GM19239 (cell line): ENCODE measurements at places on chromosomes 4 and X.

DNA sequence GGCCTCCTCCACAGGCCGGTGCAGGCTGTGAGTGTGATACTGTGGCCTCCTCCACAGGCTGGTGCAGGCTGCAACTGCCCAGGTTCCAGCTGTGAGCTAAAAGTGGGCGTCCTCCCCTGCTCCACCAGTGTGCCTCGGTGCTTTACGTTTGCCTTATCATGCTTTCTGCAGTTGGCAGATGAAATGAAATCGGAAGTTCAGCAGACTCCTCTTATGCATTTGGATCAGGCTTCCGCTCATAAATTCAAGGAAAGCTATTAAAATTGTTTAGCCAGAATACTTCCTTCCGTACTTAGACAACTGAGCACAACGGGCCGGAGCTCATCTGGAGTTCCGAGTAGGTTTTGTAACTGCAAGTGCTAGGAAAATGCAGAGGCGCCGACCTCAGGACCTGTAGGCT lies 12.0 kb downstream of the CYP4V2 start:
- no peak for DNase-seq

DNA sequence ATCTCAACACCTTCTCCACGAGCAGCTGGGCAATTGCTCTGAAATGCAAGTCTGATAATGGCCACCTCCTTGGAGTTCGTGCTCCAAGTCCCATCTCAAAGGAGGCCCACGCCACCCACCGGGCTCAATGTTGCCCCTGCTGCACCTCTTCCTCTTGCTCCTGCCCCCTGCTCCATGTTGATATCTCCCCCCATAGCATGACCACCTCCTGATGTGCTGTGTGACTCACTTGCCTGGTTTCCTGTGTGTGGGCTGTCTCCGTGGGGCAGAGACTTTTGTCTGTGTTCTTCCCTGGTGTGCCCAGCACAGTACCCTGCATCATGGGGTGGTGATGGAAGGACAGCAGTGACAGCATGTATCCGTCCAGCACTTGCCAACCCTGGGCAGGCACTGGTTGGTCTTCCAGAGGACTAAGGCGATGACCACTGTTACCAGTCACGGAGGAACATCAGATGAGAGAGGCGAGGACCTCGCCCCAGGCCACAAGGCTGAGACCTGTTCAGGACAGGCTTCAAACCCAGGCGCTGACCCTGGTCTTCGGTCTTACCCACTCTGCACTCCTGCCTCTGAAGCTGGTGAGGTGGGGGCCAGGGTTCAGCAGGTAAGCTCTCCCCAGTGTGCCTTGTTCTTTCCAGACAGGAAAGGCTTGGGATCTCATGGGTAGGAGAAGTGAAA lies 104.6 kb upstream of the LRPAP1 start:
- DNase-seq, result no peak

DNA sequence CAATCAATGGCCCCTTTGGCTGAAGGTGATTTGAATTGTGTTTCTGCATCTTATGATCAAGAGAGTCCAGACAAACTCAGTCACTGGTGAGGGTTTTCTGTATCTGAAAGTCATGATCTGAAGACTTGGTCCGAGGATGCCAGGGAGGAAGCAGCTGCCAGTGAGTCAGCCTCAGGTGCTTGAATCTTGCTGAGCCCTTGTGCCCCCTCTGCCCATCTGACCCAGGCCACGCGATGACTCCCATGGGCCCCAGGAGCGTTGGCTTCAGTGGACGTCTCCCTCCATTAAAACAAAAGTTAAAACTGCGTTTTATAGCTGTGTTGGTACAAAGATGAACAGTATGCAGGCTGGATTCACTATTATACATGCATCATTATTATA lies 62.0 kb downstream of the HTRA3 start:
- no peak for DNase-seq

GRCh38 chr4:173231916-173232315 lies 63.3 kb downstream of the GALNT7 start:
- DNase-seq, result no peak

DNA sequence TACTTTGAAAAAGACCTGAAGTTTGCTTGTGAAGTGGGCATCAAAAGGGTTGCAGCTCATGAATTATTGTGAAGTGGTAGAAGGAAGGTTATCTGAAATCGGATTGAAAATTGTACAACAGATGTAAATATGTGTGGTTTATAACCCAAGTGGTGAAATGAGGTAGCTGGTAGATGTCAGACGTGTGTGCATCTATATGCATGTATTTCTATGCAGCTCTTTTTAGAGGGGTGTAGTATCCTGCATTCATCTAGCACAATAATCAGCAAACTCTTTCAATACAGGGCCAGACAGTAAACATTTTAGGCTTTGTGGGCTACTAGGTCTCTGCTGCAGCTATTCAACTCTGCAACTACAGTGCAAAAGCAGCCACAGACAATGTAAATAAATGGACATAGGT lies 9.4 kb downstream of the ATRX start:
- no peak for DNase-seq

DNA sequence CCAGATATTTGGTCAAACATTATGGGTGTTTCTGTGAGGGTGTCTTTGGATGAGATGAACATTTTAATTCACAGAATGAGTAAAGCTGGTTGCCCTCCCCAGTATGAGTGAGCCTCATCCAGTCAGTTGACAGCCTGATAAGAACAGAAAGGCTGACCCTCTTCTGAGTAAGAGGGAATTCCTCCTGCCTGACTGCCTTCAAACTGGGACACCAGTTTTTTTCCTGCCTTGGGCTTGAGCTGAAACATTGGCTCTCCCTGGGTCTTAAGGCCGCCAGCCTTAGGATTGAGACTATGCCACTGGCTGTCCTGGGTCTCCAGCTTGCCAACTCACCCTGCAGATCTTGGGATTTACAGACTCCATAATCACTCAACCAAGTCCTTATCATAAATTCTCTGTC lies 14.5 kb upstream of the MAML3 start:
- no peak for DNase-seq

GRCh38 chr4:121950212-121950679 lies 1.6 kb downstream of the TRPC3 start:
- DNase-seq, result peak; percentile 81

DNA sequence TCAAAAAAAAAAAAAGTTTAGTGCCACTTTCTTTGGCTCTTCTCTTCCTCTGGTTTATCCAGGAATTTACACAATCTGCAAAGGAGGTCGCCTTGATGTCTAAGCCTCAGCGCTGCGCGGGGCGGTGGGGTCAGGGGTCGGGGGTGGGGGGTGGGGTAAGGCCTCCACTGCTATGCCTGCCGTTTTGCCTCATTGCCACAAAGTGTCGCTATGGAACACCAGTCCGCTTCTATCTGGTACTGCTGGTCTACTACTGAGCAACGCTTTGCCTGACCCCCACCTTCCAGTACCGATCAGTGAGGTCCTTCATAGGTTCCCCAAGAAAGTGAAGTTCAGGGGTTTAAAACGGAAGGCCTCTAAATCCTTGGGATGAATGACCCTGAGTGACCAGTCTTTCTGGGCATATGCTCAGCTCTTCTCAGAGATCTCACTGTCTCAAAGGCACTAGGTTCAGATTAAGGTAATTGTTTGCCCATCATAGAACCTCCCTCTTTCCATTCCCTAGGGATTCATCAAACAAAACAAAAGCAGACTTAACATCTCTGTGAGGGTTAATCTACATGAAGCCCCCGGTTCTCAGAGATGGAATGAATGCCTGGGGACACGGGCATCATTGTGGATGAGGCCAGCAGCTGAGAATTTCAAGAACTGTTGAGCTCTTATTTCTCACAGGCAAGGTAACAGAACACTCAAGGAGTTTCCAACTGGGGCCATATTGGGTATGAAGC lies 16.9 kb upstream of the TSR2 start:
- DNase-seq, result no peak

DNA sequence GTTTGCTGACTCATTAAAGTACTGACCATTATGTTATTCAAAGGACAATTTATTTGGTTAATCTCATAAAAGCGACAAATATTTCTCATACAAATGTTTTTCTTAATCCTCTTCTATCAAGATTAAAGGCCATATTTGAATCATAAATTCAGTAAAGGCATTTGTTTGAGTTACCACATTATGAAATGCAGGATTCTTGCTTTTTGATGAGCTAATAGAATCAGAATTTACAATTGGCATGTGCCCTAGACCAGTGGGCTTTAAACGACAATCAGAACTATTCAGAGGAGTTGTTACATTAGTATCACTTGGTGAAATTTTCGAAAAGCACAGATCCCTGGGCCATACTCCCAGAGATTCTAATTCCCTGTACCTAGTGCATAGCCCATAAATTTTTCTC lies 55.3 kb downstream of the KLHL4 start:
- no peak for DNase-seq

- DNase-seq, result no peak
Observed at GRCh38 chr4:79227860-79228259, 98.0 kb downstream of the NAA11 start.

DNA sequence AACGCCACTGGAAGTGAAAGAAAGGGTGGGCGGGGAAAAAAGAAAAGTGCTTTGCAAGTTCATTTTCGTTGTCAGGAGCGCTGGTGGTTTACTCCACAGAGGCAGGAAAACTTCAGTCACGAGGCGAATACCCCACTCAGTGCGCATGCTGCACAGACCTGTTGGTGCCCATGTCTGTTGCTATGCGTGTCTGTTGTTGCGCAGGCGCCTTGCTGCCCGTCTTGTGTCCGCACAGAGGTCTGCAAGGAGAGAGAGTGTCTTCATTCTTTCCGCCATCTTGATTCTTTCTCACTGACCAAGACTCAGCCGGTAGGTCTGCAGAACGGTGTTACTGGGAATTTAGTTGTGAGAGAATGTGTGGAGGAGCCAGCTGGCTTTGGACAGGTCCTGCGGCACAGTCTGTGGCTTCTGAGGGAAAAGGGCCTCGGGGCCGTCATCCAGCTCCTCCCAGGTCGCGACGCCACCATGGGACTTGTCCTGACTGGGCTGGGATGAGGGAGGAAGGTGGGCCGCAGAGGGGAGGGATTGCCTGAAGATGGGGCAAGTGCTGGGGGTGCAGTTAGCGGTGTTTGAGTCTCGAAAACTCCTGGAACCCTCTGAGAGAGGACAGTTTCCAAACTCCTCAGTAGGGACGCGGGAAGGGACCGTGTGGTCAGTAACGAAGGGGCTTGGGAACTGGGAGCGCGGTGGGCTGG lies at the start of gene PAGE2:
TSS of gene PAGE2 (plus strand) at position 224 of the 695 bp plus-strand sequence. CDS start 1,003 bp downstream, outside the sequence.
- no peak for DNase-seq

DNA sequence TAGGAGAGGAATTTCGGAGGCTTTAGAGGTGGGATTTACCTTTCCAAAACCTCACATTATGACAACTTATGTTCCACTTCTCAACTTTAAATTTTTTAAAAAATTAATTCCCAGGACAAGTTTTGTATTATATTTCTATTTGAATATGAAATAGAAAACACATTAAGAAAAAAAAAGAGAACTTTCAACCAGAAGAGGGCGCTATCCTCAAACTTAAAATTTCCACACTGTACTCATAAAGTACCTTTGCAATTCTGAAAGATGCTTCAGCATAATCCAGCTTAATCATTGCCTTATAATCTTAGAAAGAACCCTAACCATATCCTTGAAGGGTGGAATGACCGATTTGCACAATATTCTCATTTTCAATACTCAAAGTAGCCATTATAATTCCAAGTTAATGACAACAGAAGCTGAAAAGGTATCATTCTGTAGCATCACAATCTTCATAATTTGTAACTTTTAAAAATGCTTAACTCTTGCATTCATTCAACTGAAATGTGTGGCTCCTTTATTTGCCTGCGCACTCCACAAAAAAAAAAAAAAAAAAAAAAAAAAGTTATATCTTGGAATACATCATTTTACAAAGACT lies 158.0 kb downstream of the KCNIP4 start:
- no peak for DNase-seq

DNA sequence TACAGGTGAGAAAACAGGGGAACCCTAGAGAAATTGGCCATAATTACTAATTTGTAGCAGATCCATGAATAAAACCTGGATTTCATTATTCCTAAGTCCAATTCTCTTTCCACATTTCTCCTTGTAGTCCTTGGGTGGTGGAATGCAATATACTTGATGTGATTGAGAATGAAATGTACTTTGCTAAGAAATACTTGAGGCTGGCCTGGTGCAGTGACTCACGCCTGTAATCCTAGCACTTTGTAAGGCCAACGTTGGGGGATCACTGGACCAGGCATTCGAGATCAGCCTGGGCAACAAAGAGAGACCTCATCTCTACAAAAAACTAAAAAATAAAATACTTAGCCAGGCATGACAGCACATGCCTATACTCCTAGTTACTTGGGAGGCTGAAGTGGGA lies 15.9 kb downstream of the TMEM184C start:
- DNase-seq, result no peak

DNA sequence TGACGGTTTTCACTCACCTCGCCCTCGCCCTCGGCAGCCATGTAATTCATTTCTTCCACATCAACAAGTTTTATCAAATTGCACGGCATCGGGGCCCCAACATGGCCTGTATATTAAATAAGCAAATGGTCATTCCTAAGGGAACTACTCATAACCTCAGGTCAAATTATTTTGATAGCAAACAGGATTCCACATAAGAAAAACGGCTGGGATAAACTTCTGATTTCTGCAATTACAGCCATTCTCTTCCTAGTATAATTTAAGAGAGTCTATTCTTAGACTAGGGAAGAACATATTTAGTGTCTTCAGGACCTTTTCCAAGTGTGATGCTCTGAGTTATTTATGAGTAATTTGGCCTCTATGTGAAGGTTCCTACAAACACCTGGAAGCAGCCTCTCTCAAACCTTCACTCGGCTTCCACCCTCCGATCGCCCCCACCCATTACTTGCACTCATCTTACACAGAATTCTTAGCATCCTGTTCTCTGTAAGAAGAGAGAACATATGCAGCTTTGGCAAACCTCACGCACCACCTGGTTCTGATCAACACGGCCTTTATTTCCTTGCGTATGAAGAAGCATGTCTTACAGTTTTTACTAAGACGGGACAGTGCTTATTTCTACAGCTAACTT lies 29.4 kb upstream of the CENPU start:
- DNase-seq, result no peak

DNA sequence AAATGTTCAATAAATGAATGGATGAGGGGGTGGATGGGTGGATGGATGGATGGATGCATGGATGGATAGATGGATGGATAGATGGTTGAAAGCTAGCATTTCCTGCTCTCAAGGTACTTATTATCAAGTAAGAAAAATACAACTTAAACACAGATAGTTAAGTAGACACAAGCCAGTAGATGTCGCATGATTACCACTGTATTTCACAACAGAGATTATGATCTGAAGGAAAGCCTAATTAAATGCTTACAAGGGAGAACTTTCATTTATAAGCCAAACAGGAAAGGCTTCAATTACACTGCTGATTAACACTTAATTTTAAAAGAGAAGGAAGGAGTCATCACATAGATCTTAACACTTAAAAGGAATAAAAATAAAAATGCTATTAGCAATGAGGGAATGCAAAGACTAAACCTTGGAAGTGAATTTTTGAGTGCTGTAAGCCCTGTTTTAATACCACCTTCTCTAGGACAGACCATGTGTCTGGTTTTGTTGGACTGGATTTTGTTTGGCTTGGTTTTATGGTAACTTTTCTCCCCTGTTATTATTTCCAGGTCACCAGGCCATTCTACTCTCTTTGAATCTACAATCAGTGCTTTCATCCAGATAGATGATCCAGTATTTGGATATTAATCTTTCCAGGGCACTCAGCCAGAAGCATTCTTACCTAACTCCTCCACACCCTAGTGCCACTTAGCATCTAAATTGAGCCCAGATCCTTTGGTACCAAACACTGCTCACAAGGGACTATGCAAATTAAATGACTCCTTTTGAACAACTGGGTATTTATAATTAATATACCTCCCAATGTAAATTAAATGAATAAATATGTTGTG lies 75.5 kb upstream of the SLC39A8 start:
- DNase-seq, result no peak

- DNase-seq, result no peak
Observed at GRCh38 chrX:135425026-135425965, 3.6 kb downstream of the SMIM10L2A start.
